ENCODE measurements at places on chromosomes 6 and 20.

DNA sequence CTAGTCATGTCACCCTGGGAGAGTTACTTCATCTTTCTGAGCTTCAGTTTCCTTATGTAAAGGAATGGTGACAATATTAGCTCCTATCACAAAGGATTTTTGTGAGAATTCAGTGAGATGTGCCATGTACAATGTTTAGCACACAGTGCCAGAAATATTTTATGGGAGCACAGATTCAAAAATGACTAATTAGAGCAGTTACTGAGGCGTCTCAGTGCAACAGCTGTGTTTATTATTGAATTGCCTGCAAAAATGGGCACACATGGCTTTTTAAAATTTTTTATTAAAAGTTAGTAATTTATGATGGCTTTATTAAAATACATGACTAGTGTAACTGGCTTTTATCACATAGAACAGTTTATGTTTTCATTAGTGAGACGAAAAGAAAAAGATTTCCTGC, 134.3 kb upstream of the AHI1 start:
- DNase-seq: no peak

- DNase-seq: no peak
Measured at GRCh38 chr20:58011106-58011946, 217.1 kb downstream of the ANKRD60 start.

- no peak for DNase-seq
Measured at GRCh38 chr20:32564921-32565734, 20.0 kb downstream of the NOL4L start.

GRCh38 chr6:107787589-107787960, 36.5 kb downstream of the SCML4 start:
- DNase-seq: no peak

Measured in SW480 (cell line).